ENCODE measurements at places on chromosomes 1 and 21.

DNA sequence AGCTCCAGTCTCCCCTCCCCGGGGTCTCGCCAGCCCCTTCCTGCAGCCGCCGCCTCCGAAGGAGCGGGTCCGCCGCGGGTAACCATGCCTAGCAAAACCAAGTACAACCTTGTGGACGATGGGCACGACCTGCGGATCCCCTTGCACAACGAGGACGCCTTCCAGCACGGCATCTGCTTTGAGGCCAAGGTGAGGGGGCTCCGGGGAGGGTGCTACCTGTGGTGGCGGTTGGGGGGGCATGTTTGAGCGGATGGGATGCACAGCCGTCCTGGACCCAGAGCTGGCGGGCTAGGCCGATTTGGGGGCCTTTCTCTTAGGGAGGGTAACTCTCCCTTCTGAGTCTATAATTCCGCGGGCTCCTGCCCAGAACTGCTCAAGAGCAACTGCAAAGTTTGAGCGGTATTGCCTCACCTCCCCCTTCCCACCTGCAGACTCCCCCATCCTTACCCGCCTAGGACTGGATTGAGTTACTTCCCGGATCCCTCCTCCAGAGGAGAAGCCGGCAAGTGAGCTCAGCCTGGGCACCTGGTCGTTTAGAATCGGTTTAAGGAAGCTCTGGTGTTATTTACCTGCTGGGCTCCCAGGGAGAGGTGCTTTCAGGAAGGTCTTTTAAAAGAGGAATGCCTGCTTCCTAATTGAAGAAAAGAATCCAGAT, 730 bp downstream of the NOS1AP start:
- DNase-seq, result no peak

- no peak for DNase-seq
Measured at GRCh38 chr1:16402742-16403141, 34.5 kb downstream of the SPATA21 start.

DNA sequence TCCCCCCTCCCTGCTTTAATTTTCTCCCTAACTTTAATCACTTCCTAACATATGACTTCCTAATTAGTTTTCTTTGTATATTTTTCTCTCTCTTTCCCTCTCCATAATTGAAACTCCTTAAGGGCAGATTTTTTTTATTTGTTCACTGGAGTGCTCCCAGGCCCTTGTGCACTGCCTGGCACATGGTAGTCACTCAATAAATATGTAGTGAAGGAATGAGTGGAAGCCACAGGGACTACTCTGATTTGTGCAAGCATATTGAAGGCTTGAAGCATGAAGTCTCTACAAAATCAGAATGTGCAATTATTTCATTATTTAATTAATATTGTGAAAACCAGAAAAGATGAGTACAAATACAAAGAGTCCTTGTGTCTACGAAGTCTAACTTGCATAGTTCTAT, 41.5 kb downstream of the SNX7 start:
- DNase-seq, result no peak

DNA sequence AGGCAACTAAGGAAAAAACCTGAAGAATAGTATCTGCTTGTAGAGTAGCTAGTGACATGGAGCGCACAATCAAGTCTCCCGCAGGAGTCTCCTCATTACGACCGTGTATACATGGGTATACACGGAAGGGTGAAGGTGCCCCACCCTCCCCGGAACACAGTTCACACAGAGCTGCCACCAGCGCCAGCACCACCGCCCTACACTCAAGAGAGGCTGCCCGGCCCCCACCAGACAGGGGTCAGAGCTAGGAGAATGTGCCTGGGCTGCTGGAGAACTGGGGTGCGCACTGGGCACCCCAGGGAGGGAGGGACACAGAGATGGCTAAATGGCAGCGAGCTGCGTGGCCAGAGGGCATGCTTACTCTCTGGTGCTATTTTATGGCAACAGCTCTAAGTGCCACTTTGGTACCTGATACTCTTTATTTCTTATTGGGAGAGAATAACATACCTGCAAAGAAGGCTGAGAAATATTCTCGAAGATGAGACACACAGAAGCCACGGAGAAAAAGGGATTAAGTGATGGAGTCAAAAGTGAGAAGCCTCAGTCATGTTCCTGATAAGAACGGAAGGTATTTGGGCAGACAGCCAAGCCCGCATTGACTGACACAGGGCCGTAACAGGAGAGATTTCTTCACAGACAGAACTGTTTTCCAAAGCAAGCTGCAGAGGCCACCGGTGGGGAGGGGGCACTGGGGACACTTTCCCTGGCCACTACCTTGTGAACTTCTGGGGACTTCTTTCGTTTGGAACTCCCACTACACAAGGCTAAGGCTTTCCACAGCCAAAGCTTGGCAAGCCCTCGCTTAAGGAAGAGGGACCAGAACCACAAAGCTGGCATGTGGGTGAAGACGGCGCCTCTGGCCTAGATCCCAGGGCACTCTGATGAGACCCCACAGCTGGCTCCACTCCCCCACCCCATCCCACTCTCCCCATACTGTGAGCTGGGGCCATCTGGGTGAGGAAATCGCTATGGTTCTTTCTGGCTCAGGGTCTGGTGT, 108.0 kb downstream of the PGBD5 start:
- no peak for DNase-seq

DNA sequence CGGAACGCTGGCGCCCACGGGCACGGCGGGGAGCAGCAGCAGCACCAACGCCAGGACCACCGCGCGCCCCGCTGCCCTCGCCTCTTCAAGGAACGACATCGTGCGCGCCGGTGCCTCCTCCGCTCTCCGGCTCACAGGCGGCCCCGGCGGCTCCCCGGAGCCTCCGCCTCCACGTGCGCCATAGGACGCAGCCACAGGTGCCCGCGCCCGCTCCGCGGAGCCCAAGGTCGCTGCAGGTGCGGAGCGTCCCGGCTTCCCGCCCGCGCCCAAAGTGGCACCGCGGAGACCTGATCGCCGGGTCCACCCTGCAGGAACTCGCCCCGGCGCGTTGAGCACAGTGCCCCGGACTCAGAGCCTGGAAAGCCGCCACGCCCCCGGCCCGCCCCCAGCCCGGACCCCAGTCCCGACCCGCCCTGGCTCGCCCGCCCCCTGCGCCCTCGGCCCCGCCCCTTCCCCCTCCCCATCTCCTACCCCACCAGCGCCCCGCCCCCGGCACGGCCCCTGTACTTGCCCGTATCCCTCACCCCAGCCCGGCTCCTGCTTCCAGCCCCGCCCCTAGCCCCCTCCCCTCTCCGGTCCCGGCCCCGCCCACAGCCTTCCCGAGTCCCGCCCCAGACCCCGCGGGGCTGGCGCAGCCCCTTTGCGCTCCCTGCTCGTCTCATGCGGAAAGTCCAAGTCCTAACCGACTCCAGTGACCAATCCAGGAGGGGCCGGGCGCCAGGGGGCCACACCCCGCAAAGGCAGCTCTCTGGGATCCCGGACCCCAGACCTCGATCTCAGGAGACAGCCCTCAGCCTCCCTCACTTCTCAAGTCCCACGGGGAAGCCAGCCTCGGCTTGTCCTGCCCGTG, at the start of gene MEGF6:
Gene MEGF6 (minus strand): TSS at position 339 of the 850 bp plus-strand sequence. CDS start 240 bp downstream, at position 99.
- DNase-seq, result peak; percentile 65

- DNase-seq, result peak; percentile 82
Measured at GRCh38 chr1:23809751-23810171, 9.2 kb upstream of the GALE start.

DNA sequence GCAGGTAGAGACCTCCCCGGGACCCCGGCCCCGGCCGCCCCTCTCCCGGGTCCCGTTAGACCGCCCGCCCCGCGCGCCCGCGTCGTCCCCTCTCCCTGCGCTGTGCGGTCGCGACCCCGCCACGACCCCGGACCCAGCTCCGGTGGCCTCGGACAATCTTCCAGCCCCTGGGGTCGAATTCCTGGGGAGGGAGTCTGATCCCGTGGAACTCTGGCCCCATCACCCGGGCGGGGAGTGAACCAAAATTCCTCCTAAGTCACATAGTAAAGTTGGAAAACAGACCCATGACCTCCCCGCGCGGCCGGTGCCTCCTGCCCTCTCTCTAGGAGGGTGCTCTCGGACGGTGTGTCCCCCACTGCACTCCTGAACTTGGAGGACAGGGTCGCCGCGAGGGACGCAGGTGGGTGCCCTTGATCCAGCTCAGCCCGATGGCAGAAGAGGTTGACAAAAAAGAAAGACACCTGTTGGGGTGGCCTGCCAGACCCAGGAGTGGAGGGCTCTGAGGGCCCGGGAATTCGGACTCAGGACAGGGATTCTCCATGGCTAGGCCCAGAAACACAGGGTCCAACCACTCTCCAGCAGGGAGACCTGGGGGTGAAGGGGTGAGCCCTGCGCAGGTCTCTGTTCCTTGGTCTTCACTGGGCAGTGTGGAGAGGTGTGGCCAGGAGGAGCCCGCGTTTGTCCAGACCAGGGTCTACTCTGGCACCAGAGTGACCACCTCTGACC, 451 bp downstream of the ADAMTSL4 start:
- peak; percentile 67 for DNase-seq

DNA sequence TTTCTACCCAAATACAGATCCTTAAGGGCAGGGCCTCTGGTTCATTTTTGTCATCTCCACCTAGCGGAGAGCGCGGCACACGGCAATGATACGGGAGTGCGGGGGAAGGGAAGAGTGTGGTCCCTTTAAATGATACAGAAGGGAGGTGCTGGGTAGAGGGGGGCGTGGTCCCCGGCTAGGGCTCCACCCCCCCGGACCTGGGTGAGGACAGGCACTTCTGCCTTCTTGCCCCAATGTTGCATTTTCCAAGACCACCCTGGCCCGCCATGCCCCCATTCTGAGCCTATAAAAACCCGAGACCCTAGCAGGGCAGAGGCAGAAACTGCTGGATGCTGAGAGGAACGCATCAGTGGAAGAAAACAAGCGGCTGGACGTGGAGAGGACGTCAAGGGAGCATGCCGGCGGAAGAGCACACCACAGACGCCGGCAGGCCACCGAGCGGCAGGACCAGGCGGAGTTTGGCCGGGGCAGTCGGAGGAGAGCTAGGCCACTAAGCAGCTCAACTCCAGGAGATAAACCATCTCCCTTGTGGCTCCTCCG, 30.0 kb downstream of the LRRC3 start:
- no peak for DNase-seq

GRCh38 chr1:220703305-220703704, 13.1 kb downstream of the C1orf115 start:
- DNase-seq, result no peak

- DNase-seq, result no peak
Measured at GRCh38 chr1:200869753-200870391, 2.9 kb upstream of the GPR25 start.

- DNase-seq, result no peak
Measured at GRCh38 chr1:239882967-239883366, 208.7 kb upstream of the FMN2 start.

Measured in left ventricle myocardium superior (tissue), 1 donor.